Occipital lobe (tissue), 3 donors: ENCODE measurements at places on chromosomes 7 and 10.
A peak's percentile ranks its signal among the peaks of the same experiment; 100 is the strongest.

DNA sequence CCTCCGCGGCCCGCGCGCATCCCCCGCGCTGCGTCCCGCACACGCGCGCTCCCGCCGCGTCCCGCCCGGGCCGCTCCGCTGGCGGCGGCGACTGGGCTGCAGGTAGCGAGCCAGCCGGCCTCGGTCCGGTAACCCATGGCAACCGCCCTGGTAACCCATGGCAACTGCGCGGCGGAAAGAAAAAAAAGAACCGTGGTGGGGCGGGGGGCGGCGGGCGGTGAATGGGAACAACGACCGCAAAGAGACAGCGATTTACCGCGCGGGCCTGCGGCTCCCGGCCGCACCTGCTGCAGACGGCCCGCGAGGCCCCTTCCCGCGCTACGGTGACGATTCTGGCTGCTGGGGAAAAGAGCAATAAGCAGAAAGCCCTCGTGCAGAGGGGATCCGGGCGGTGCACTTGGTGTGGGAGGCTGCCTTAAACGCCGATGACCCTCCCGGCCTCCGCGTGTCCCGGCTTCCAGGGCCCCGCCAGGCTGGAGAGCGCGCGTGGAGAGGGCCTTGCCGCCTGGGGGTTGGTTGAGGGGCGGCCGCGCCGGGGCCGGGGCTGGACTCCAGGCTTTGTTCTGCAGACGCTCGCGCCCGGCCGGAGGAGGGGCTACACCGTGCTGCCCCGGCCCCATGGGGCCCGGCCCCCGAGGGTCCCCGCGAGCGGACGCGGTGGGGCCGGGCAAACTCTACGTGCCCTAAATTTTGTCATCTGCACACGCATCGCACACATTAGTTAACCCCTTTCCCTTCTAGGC lies 84.7 kb downstream of the SNX10 start:
- DNase-seq, result peak; percentile 44

GRCh38 chr7:30740417-30741181 lies 11.3 kb upstream of the INMT start:
- DNase-seq, result peak; percentile 67

GRCh38 chr7:3008386-3008785 lies 35.3 kb downstream of the CARD11 start:
- DNase-seq, result no peak

DNA sequence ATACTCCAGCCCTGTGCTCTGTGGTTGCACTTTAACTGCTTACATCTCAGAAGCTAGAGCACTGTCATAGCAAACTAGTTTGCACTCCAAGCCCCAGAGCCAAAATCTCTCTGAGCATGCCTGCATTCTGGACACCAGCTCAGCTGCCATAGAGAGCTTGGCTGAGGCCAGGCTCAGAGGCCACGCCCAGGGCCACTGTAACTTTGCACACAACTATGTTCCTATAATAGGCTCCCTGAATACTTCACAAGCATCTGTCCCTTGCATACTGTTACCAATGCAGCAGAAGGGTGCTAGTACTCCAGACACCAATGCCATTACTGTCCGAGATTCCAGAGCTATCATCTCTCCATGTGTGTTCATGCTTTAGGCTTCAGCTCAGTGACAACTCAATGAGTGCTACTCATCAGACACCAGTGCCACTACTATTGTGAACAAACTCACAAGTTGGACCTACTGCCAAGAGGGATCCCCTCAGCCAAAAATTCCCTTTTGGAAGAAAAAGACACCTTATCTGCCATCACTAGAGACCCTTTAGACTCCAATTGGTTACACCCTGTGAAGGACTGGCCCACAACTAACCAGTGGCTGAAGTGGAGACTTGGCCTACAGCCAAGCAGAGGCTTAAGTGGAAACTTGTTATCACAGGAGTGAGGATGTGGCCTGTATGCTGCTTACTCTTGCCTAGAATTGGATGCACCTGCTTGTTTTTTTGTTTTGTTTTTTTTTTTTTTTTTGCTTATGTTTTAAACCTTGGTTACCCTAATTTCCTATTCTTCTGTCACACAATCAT lies 211.6 kb upstream of the MAGI2 start:
- no peak for DNase-seq

DNA sequence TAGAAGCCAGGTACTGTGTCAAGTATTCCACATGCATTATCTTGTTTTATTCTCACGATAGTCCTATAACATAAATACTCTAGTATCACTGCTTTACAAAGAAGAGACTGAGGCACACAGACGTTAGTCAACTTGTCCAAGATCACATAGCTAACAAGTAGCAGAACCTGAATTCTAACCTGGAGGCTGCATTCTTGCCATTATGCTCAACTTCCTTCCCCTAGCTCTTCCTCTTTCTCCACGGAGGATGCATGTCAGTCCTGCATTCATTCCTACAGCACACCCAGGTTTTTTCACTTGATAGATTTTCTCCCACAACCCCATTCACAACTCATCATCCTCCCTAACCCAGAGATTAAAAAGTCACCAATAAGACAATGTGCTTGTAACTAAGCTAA lies 388.5 kb upstream of the NFE2L3 start:
- no peak for DNase-seq

- no peak for DNase-seq
Measured at GRCh38 chr10:1486841-1487687, 250.3 kb downstream of the ADARB2 start.

- DNase-seq, result no peak
Measured at GRCh38 chr7:150957133-150958020, 20.7 kb downstream of the KCNH2 start.

GRCh38 chr10:129960481-129961156 lies 3.5 kb downstream of the EBF3 start:
- DNase-seq, result no peak

- DNase-seq, result no peak
Measured at GRCh38 chr7:75639886-75640190, 98.9 kb downstream of the HIP1 start.

DNA sequence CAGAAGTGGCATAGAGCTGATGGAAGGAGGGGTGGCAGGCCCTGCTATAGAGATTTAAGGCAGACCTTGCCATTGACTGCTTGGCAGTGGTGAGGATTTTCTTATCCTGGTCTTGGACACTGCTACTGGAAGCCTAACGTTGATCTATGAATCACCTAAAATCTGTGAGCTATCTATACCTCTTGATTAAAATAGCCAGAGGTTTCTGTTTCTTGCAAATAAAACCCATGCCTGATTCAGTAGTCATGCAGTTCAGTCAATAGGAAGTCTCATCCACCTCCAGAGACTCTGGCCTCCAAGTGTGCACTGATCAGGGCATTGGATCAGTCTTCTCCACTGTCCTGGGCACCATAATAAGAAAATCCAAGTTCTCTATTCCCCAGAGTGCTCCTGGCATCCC lies 286.5 kb downstream of the PTEN start:
- DNase-seq, result no peak

DNA sequence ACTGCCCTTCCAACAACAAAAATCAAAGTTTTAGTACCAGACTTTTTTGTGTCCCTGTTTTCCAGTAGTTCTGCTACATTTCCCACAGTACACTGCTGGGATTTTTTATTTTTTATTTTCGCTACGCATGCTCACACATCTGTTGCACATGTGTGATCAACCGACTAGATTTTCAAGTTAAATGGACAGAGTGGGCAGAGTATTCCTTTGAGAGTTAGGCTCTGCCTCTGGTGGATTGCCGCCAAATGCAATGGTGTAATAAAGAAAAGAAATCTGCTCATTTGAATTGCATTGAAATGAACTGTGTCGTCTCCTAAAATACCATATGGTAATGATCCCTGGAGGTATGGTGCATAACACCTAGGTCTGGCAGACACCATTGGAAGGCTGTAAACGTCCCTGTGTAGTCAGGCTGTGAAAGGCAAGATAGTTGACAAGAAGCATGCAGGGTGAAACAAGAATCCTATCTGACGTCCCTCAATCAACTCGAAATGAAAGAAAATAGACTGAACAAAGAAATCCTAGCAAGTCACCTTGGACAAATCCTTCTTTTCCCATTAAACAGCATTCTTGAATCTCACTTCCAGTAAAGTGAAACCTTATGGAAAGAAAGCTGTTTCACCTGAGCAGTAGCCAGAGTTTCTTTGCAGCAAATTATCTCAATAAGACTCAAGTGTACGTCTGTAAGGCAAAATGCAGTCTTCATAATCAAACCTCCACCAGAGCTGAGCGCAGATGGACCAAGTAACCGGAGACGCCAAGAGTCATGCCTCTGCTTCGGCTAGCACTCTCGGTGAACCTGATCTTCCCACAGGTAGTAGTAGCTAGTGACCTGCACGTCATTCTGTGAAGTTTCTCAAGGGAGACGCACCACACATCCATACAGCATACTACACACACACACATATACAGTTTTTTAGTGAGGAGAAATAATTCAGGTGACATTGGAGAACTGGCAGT lies 357.3 kb downstream of the CRPPA start:
- DNase-seq, result no peak

- no peak for DNase-seq
Measured at GRCh38 chr7:115153176-115153575, 231.3 kb downstream of the MDFIC start.

DNA sequence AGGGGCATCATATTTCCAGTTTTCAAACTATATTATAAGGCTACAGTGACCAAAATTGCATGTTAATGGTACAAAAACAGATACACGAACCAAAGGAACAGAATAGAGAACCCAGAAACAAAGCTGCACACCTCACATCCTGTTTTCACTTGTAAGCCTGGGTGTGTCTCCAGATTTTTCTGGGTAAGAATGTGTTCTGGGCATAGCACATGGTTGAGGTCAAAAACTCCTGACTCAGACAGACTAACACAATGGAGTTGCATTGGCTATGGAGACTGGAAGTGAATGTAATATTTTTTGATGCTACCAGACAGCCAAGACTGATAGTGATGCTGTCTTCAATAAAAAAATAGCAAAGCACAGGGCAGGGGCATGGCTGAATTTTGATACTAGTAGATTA lies 1175.2 kb downstream of the NXPH1 start:
- no peak for DNase-seq

GRCh38 chr7:93938293-93938692 lies 16.8 kb downstream of the GNG11 start:
- DNase-seq, result no peak

- DNase-seq, result no peak
Measured at GRCh38 chr7:15681186-15681585, 5.3 kb downstream of the MEOX2 start.

DNA sequence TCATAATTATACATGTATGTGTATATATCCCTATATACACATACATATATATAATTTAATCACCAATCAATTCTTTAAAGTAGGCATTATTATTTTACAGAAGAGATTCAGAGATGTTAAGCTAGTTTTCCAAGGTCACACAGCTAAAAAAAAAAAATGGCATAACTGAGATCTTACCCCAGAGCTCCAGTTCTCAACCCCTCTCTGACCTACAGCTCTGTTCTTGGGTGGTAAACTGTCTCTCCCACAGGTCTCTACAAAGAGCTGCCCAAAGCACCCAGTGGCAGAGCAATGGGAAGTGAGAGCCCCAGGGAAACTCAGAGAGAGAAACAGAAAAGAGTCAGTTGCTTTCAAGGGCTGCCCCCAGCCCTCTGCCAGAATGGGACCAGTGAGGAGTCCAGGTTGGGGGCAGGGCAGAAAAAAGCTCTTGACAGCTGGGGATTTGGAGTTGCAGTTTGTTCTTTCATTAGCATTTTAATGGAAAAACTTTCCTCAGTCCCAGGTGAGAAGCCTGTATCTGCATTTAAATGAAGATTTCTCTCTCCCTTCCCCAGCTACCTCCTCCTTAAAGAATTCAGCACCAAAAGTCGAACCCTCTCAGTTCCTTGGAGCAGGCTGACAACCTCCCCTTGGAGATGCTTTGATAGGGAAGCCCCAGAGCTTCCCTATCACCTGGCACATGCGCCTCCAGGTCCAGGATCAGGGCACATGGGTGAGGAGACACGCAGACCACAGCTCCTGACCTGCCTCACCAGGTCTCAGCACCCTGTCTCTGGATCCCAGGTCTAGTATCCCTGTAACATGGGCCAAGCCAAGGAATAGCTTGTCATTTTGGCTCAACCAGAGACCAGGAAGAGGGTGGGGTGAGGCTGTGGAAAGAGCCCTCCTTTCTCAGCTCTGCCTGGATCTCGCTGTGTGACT lies 388.1 kb downstream of the PLXNA4 start:
- no peak for DNase-seq

DNA sequence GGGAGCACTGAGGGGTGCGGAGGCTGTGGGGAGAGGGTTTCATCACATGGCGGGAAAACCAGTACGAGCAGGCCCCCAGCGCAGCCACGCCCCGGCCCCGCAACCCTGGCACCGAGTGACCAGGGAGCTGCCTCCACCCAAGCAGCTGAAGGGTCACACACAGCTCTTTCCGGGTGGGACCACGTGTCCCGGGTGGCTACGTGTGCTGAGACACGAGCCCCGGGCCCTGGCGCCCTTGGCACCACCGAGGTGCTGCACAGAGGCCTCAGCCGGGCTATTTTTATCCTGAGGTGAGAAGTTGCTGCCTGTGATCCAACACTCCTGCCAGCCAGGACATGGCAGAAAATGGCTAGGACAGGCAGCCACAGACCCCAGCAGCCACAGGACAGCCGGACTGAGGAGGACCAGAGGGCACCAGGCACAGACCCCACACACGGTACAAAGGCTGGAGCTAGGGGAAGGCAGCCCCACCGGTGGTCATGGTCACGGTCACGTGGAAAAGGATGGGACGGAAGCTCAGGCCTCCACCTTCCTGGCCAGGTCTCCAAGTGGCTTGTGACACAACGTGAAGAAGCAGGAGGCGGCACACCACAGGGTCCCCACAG lies 223.7 kb downstream of the MAD1L1 start:
- no peak for DNase-seq

DNA sequence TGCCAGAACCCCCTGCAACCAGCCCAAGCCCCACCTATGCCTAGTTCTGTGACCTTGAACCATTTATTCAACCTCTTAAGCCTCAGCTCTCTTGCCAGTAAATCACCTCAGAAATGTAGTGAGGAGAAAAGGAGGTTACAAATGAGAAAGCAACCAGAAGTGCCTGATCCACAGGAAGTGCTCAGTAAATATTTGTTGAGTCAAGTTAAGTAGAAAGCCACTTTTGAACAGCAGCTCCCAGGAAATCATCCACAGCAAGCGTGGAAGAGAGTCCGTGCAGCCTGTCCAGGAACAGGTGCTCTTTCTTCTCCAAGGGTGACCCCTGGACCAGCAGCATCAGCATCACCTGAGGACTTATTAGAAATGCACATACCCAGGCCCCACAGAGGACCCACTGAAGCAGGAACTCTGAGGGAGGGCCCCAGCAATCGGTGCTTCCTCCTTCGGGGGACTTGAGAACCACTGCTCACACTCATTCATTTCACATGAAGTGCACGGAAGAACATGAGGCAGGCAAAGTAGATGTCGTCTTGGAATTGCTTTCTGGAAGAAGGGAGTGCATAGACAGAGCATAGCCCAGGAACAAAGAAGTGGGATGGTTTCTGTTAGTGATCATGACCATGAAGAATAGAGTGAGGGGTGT lies 6.3 kb upstream of the C10orf71 start:
- no peak for DNase-seq
